Stimulated activated CD8-positive, alpha-beta memory T cell treated with anti-CD3 and anti-CD28 coated beads, Interleukin-12 subunit alpha, Interleukin-12 subunit beta, amount 100 ng/mL, for 4 hours (primary cell): ENCODE measurements at places on chromosomes 2 and 18.

- DNase-seq: no peak
Measured at GRCh38 chr2:121888189-121888557, 132.7 kb downstream of the TSN start.

DNA sequence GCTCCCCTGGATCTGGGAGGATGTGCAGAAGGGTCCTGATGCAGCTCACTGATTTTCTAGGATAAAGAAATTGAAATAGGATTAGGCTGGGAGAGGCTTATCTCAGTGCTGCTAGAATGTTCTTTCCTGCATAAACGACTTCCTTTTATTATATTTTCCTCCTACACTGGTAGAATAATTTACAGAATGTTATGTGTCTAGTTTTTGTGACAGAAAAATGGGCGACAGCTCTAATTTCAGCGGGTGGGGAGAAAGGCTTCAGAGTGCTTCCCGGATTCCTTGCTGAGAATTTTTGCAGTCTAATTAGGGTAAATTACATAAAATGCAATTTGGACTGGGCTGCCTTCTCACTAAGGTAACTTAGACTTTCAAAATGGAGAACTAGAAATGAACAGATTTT is 66.2 kb downstream of the SKA1 start:
- DNase-seq: no peak

DNA sequence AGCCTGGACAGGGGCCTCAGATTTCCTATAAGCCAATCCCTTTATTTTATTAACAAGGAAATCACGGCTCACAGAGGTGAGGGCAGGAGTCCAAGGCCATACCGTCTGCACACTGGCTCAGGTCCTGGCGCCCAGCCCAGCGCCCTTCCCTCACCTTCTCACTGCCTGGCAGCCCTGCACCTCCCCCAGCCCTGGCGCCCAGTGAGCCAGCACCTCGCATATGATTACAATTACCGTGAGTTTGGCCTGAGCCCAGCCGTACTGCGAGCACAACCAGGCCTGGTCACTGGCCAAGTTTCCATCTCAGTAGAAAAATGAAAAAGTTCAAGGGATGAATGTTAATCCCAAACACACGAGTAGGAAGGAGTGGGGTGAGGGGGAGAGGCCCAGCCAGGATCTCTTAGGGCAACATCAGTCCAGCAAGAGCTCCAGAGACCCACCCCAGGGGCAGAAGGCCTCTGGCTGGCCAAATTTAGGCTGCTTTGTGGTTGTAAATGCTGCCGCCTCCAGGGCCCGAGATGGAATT is 68.4 kb downstream of the MCFD2 start:
- DNase-seq: no peak

GRCh38 chr2:68468801-68469200 is 1.4 kb downstream of the APLF start:
- DNase-seq: no peak

- DNase-seq: peak; percentile 18
Measured at GRCh38 chr2:9655441-9656269, 24.9 kb upstream of the YWHAQ start.

DNA sequence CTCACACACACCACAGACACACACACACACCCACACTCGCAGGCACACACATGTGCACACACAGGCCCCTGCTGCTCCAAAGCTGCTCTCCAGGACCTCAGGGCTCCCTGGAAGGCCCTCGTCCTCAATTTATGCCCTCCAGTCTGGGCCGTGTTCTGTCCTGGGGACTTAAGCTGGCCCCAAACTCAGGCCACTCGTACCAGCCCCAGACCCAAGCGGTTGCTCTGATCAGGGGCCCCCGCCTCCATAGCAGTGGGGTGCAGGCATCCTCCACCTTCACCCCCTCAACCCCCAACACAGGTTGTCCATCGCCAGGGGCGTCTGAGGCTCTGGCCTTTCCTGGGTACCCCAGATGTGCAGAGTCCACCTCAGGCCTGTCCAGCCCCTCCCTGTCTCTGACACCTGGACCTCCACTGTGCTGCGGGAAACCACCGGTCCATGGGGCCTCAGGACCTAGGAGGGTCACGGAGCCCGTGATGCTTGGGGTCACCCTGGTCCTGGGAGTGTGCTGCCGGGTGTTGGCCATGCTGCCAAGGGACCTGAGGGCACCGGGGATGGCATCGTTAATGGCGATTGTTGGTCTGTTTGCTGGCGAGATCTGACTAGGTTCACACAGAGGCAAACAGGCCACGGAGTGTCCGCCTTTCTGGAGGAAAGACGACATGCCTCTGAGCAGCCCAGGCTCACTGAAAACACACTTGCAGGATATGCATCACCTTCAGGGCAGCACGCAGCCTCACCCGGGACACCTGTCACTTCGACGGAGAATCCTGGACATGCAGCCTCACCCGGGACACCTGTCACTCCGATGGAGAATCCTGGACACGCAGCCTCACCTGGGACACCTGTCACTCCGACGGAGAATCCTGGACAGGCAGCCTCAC is 155.6 kb downstream of the NDUFA10 start:
- DNase-seq: no peak

DNA sequence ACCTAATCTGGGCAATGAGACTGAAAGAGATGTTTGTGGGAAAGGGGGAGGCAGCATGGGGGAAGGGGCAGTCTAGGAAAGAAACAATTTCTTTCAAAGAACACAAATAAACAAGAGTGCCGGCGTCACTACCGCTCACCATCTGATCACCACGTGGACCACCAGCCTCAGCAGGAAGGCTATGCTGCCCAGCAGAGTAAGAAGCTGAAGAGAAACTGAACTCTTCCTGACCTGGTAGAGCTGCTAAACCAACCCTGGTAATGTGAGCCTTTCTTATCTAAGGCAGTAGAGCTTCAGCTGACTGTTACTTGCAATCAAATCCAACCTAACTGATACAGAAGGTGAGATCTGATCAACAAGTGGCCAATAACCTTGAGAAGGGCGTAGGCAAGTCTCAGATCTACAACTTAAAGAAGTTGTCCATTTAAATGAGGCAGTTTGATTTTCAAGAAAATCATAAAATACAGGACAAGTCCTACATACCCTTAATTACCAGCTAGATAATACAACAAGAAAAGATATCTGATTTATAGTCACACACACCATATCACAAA is 44.2 kb upstream of the SPTBN1 start:
- no peak for DNase-seq

GRCh38 chr18:48456838-48457237 is 47.7 kb upstream of the ZBTB7C start:
- no peak for DNase-seq

DNA sequence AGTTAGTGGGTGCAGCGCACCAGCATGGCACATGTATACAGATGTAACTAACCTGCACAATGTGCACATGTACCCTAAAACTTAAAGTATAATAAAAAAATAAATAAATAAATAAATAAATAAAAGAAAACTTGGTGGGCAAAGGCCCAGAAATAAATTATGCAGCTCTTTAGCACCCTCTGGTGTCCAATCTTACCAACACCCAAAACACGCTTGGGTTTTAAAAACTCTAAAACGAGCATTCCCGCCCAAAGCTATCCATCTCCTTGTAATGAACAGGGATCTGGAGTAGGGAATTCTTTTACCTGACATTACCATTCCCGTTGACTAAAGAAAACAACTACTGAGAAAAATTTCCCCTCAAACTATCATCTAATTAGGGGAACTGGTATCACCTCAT is 2005.9 kb upstream of the CELF4 start:
- no peak for DNase-seq

DNA sequence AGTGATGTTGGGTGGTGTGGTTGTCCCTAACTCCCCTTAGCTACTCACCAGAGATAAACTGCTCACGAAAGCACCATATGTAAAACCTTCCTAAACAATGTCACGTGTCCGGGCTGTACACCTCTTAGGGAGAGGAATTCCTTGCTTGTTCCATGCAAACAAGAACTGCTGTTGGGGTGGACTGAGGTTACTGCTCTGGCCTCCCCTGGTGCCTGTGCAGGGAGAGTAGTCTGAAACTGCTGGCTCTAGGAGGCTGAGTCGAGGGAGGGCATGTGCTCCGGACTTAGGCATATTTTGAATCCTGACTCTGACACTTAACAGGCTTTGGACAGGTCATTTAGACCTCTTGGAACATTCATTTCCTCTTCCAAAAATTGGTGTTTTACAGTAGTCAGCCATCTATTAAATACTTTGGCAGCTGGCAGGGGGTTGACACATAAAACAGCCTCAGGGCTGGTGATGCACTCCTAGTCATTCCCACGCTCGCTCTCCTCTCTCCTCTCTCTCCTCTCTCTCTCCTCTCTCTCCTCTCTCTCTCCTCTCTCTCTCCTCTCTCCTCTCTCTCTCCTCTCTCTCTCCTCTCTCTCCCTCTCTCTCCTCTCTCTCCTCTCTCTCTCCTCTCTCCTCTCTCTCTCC is 10.6 kb downstream of the THNSL2 start:
- no peak for DNase-seq

GRCh38 chr18:21612125-21613039 is at the start of gene SNRPD1:
Gene SNRPD1, plus strand, starts transcription at chr18:21612314. Its CDS starts 116 bp downstream, at chr18:21612430.
- DNase-seq: peak; percentile 82

DNA sequence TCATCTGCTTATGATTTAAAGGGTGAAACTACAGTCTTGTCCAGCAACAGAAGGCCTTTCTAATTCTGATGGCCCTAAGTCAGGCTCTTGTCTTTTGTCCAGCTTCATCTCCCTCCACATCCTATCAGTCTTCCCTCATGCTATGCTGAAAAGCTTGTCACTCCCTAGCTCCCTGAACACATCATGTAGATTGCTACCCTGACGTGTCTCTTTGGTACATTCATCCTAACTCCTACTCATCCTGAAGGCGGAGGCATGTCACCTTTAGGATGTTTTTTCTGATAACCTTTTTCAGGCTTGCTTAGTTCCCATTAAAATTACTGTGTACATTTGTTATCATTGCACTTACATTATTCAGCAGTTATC is 78.4 kb upstream of the ARL5A start:
- DNase-seq: no peak

GRCh38 chr2:141968433-141968832 is 162.4 kb downstream of the LRP1B start:
- no peak for DNase-seq

GRCh38 chr2:104704496-104705245 is 149.2 kb upstream of the POU3F3 start:
- DNase-seq: no peak

GRCh38 chr2:6301426-6301825 is 564.3 kb downstream of the CMPK2 start:
- DNase-seq: no peak

DNA sequence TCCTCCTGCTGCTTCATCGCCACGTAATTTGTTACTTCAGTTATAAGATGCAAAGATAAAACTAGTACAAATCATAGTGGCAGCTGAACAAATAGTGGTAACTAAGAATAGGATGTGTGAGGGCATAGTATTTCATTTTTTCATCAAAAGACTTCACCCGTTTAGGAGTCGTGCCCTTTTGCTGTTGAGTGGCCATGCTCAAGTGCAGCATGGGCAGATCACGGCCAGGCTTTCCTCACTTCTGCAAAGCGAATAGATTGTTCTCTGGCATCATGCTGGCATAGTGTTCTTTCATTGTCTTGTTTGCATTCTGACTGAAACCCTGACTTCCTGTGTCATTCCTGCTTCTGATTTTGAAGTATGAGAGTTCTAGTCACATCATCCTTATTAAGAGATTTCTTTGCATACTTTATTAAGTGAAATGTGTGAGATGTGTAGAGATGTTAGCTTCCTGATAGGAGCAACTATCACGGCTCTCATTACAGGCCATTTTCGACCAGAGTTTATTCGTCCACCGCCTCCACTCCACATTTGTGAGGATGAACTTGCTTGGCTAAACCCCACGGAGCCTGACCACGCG is 11.8 kb downstream of the CNOT11 start:
- no peak for DNase-seq

DNA sequence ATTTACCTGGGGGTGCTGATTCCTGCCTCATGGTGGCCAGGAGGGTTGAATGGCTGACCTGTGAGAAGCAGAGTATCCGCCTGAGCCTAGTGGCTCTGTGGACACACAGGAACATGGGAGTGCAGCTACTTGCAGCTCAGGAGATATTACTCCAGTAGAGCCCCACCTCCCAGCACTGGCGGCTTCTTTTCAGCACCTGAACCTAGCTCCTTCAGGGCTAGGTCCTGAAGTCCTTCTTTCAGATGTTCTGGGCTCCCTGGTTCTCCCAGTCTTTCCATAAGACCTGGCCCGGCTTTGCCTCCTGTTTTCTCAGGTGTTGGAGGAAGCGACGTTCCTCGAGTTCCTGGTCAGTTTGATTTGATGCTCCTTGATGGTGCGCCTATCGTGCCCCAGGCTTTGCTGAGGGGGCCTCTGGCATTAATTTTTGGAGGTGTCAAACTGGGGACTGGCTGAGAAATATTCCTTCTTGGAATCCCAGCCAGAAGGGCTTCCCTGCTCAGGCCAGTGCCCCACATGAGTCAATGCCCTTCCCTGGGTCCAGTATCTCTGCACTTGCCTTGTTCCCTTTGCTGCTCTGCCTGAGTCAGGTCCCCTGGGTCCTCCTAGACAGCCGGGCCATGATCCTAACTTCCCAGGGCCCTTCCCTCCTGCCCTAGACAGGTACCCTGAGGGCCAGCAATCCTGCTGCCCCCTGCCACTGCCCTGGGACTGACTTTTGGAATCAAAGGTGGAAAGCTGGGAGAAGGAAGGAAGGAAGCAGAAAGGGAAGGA is 110.7 kb upstream of the HAAO start:
- DNase-seq: no peak

DNA sequence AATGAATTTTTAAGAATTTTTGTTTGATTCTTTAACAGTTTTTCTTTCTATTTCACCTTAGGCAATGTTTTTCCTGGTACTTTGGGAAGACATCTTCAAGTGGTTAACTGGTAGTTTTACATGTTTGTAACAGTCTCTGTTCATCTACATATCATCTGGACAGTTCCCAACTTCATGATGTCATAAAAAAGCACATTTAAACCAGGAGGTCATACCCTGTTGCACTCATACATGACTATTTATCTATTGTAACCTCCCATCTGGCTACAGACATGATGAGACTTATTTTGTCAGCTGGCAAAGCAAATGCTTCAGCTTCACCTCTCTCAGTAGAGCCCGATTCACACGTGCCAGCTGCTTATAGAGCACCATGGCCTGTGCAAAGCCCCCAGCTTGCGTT is 99.8 kb upstream of the YPEL5 start:
- DNase-seq: no peak

GRCh38 chr18:62558015-62558663 is 35.3 kb downstream of the ZCCHC2 start:
- DNase-seq: no peak

GRCh38 chr2:41735006-41735405 is 312.8 kb upstream of the PKDCC start:
- no peak for DNase-seq

GRCh38 chr2:40642726-40643125 is 190.8 kb upstream of the SLC8A1 start:
- DNase-seq: no peak

- no peak for DNase-seq
Measured at GRCh38 chr18:45554389-45554737, 60.9 kb upstream of the SLC14A2 start.

- DNase-seq: no peak
Measured at GRCh38 chr2:98346311-98347236, at the start of gene CNGA3. Gene CNGA3, plus strand, starts transcription at chr2:98346456. Its CDS starts 23,520 bp downstream, at chr2:98369976.
